ENCODE measurements at places on chromosomes 5 and 9.

GRCh38 chr9:121295662-121296191 is 27.8 kb downstream of the GSN start:
- no peak for DNase-seq

DNA sequence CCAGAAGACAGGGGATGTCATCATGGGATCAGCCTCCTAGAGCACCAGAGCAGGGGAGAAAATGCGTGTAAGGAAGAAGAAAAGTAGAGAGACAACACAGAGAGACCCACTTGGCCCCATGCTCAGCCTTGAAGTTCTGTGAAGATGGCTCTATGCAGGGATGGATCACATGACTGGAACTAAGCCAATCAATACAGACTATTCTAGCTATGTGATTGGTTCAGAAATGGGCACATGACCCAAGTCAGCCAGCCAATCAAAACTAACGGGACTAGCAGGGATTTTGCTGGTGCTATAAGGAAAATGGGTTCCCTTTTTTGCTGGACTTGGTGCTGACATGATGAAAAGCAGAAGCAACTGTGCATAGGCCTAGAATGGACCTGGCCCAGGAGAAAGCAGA is 173.0 kb upstream of the TBC1D2 start:
- DNase-seq, result no peak

- no peak for DNase-seq
Measured at GRCh38 chr5:159712672-159713071, 203.6 kb upstream of the ADRA1B start.

- DNase-seq, result no peak
Measured at GRCh38 chr9:124384846-124385245, 30.4 kb downstream of the PSMB7 start.

- DNase-seq, result no peak
Measured at GRCh38 chr5:150434464-150434863, 15.1 kb downstream of the RPS14 start.

DNA sequence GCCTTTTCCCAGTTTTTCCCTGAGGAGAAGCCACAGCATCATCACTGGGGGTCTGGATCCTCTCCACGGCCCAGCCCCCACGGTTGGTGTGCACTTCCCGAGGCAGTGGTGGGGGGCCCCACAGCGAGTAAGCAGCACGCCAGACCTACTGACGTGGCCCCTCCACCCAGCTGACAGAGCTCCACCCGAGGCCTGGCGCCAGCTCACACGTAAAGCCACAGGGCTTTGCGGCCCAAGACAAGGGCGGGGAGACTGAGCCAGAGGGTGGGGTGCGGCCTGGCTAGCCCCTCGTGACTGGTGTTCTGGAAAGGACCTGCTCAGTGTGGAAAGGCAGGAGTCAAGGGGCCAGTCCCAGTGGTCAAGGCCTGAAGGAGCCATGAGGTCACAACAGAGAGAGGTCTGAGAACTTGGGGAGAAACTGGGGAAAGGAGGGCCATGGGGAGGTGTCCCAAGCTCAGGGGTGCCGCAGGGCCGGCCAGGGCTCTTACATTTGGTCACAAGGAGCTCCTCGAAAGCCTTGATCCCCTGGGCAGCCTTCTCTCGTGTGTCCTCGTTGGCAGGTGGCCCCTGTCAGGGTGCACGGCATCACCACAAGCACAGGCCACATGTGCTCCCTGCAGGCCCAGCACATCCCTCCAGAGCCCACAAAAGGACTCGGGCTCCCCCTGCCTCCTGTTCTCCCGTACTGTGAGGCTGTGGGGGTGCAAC is 5.5 kb downstream of the SNAPC4 start:
- no peak for DNase-seq

DNA sequence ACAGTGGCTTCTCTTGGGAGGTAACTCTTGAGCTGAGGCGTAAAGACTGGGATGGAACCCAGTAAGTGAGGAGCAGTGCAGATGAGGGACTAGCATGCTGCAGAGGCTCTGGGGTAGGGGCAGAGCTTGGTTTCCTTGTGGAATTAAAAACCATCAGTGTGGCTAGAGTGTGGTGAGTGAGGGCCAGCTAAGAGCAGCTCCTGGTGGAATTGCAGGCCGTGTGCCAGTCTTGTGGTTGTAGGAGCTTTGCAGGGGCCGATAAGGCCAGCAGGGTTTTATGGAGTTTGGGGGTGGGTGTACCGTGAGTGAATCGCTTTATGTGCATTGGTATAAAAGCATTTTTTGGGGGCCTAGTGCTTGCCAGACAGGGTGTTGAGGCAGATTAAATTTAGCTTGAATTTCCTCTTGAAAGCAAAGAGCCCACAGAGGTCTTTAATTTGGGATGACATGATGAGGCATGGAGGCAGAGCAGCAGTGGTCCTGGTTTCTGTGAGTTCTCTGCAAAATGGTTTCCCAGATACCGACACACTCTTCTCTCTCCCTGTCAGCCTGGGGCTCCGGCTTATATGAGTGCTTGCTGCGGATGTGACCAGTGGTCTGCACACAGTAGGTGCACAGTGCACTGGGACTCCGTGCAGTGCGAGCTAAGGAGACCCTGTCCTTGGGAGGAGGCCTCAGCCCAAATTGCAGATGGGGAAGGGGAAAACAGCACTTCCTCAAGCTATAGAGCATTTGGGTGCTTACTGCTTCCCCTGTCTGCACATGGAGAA is 176.4 kb upstream of the PITX1 start:
- no peak for DNase-seq

DNA sequence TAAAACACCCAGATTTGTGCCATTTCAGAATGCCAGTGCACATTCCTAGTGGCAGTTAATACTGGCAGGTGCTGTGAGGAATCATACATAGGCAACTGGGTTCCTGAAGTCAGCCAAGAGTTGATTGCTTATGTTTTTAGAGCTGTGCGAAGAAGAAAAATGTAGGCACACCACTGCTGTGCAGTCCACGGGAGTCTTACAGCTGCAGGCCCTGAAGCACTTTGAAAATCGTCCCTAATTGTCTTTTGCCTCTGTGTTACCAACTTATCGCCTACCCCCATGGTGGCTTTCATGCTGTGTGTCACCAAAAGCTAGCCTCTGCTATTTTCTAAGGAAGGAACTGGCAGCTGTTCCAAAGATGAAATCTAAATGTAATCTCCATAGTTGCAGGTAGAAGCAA is 263.9 kb downstream of the ARRDC3 start:
- DNase-seq, result no peak

GRCh38 chr5:160445132-160445531 is 23.5 kb downstream of the PTTG1 start:
- no peak for DNase-seq

GRCh38 chr5:80722916-80723315 is 68.1 kb upstream of the DHFR start:
- DNase-seq, result no peak

- DNase-seq, result no peak
Measured at GRCh38 chr9:99015890-99016289, 72.2 kb downstream of the COL15A1 start.
